B cell (primary cell): ENCODE measurements at places on chromosomes 5 and 9. TPM values are rescaled to one million over a fixed set of nuclear protein-coding genes. Genes with fewer than 3 reads are reported as not detected.

- DNase-seq: no peak
Measured at GRCh38 chr5:159880676-159881075, 35.6 kb upstream of the ADRA1B start.

- DNase-seq: no peak
Measured at GRCh38 chr5:128135286-128135685, 51.7 kb downstream of the SLC12A2 start.

DNA sequence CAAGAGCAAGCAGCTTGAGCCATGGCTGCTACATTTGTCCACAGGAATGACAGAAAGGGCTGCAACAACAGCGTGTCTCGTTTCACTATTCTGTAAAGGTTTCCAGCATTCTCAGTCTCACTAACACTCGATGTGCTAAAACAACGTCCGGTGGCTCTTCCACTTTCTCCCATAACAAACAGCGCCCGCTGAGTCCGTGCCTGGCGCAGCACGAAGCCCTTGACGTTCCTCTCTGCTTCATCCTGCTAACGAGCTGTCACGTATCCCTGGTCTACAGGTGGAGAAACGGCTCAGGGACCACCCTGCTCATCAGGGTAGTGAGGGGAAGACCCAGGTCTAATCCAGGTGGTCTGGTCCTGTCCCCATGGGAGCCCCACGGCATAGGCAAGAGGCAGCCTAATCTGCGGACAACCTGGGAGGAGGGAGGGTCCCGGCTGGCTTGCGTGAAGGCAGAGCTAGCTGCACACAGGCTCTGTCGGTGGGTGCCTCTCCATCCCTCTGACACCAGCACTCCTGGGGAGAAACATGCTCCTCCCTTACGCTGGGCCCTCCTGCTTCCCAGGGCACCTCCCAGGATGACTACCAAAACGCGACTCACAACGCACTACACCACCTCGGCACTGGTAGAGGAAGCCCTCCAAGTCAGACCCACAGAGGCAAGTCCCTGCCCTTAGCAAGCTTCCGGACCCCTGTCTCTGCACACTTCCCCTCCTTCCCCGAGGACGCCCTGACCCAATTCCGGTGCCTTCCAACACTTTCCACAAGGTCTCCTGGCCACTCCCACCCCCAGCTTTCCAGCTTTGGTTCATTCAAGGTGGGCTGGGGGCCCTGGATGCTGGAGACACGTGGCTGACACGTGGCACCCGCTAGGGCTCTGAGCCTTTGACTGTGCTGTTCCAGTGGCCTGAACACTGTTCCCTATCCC, 43.3 kb downstream of the VAV2 start:
- no peak for DNase-seq

Gene PCDHGA3
- polyA plus RNA-seq: 0.10 TPM in 1 of 2 replicates, not detected in the other

DNA sequence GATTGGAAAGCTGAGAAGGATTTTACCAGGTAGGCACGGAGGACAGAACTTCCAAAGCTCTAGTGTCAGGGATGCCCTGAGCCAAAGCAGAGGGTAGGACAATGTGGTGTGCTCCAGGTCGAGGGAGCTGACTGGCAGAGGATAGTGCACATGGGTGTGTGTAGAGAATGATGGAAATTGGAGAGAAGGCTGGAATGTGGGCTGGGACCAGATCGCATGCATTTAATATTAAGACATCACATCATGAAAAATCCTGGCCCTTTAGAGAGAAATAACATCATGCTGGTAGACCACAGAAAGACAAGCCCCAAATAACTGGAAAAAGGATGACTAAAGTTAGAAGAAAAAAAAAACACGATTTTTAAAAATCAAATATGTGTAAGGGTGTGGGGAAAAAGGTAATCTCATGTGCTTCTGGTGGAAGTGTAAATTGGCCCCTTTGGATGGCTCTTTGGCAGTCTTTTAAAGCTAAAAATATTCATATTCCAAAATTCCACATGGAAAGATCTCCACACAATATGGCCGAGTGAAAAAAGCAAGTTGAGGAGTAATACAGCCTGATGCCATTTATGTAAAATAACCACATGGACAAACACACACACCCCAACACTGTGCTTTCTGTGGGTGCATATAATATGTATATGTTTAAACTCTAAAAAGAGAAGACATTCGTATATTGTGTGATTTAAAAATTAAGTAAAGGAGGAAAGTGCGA, 67.0 kb upstream of the TGFBR1 start:
- no peak for DNase-seq

GRCh38 chr5:34656001-34656699, at the start of gene RAI14:
Gene RAI14, plus strand, starts transcription at chr5:34656328. Its CDS starts 30,592 bp downstream, at chr5:34686920.
- peak; percentile 36 for DNase-seq

- DNase-seq: no peak
Measured at GRCh38 chr5:120254385-120254784, 209.7 kb upstream of the PRR16 start.

Gene LRRC8A
- 13.1 and 23.1 TPM in 2 replicates for polyA plus RNA-seq

Gene PLAC8L1
- polyA plus RNA-seq: not detected in 2 replicates

- DNase-seq: no peak
Measured at GRCh38 chr9:4421847-4422246, 68.4 kb upstream of the SLC1A1 start.

GRCh38 chr5:120749737-120750136, 285.6 kb downstream of the PRR16 start:
- no peak for DNase-seq

Gene FYB1
- polyA plus RNA-seq: 1.4 and 4.2 TPM in 2 replicates

Gene SPEF2
- 0.31 and 1.4 TPM in 2 replicates for polyA plus RNA-seq

Gene TOPORS
- 10.1 and 14.8 TPM in 2 replicates for polyA plus RNA-seq

DNA sequence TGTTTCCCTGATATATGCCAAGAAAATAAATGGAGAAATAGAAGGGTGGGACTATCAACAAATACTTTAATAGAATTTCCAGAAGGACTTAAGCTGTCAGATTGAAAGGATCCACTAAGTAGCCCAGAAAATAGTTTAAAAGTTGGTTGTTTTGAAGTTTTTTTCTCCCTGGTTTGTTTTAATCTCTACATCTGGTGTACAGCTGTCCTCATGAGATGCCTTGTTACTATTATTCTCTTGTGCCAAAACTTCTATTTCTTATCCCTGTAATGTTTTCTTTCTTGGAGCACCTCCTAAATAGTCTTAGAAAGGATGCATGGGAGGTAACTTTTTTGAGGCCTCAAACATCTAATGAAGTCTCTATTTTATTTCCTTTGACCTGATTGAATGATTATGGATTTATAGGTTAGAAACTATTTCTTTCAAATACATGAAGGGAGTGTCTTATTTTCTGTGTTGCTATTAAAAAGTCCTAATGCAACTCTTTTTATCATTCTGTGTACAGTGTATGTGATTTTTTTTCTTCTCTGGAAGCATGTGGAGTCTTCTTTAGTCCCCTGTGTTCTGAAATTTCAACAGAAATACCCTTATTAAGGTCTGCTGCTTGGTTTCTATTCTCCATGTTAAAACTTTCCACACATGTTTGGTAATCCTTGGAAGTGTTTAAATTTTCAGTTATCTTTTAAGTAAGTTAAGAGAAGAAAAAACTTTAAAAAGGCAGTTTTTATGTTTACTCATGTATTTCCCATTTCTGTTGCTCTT, 140.0 kb upstream of the CDKN2B start:
- no peak for DNase-seq

Gene DMRT3
- polyA plus RNA-seq: not detected in 2 replicates

DNA sequence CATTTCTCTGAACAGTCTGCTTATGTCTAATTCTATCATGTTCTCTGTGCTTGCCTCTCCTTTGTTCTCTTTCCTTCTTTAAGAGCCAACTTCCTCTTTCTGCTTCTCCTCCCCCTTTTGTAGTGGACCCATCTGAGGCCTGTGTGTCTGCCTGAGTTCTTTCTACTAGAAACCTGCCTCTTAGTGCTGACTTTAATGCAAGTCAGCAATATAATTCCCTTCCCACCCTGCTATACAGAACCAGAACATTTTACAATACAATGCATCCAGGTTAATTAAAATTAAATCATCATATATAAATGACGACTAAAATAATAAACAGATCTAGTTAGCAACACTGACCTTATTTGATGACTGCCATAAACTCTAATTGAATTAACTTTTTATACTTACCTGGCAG, 82.6 kb upstream of the GAS1 start:
- DNase-seq: no peak

DNA sequence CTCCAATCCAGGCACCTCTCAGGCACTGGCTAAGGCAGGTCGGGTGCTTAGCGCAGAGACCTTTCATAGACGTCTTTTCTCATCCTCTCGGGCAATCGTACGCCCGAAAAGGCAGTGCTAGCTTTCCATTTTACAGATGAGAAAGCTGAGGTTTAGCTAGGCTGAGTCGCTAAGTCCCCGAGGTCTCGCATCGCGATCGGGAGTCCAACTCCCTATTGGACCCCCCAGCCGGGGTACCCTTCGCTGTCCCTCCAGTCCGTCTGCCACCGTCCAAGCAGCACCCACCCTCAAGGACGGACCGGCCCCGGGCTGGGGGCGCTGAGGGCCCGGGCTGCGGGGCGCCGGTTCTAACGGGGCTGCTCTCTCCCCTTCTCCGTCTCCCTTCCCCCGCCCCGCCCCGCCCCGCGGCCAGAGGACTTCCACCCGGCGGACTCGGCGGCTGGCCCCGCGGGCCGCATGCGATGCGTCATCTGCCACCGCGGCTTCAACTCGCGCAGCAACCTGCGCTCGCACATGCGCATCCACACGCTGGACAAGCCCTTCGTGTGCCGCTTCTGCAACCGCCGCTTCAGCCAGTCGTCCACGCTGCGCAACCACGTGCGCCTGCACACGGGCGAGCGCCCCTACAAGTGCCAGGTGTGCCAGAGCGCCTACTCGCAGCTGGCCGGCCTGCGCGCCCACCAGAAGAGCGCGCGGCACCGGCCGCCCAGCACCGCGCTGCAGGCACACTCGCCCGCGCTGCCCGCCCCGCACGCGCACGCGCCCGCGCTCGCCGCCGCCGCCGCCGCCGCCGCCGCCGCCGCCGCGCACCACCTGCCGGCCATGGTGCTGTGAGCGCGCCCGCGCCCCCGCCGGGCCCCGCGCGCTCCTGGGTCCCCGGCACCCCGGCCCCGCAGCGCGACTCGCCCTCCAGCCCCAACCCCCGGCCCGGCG, 12.5 kb upstream of the EXOSC2 start:
- peak; percentile 73 for DNase-seq

Gene PCDHGA9
- 0.19 TPM in 2 replicates for polyA plus RNA-seq

Gene CTXN3
- polyA plus RNA-seq: not detected in 2 replicates

DNA sequence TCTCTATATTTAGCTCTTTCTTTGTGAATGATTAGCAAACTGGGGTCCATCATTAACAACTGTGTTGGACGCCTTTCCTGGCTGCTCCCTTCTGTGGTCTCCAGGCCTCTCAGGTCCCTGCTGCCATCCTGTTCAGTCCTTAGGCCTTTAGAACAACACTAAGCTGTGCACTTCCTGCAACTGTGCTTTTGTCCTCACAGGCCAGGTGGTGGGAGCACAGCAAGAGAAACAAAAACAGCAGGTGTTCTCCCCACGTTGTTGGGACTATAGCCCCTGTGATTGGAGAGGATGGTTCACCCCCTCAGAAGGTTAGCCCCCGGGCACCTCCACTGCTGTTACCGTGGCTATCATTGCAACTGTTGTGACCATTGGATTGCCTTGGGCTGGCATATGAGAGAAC, 41.7 kb upstream of the CLINT1 start:
- DNase-seq: no peak

- DNase-seq: no peak
Measured at GRCh38 chr5:113891491-113891890, 378.0 kb downstream of the YTHDC2 start.

- DNase-seq: no peak
Measured at GRCh38 chr5:79392776-79393175, 121.2 kb downstream of the HOMER1 start.

- no peak for DNase-seq
Measured at GRCh38 chr9:31135567-31135966, 1248.9 kb upstream of the ACO1 start.
